ENCODE measurements at places on chromosomes 5 and 9.
A peak's percentile ranks its signal among the peaks of the same experiment; 100 is the strongest.

DNA sequence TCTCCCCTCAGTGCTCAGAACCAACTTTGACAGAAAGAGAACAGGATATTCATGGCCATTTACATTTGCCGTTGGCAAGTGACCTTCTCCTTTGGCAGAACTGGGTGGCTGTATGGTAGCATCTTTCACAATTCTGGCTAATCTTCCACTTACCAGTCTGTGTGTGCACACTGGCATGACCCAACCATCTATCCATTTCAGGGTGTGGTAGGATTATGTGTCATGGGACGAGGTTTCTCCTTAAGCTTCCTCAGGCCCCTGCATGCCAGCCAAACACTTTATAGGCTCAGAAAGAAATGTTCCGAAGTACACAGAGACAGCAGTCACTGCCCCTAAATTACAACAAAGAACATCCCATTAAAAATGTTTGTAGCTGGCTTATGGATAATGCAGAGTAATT lies 497.1 kb downstream of the NFIB start:
- no peak for DNase-seq

GRCh38 chr9:36091026-36091953 lies 45.2 kb upstream of the GLIPR2 start:
- no peak for DNase-seq

DNA sequence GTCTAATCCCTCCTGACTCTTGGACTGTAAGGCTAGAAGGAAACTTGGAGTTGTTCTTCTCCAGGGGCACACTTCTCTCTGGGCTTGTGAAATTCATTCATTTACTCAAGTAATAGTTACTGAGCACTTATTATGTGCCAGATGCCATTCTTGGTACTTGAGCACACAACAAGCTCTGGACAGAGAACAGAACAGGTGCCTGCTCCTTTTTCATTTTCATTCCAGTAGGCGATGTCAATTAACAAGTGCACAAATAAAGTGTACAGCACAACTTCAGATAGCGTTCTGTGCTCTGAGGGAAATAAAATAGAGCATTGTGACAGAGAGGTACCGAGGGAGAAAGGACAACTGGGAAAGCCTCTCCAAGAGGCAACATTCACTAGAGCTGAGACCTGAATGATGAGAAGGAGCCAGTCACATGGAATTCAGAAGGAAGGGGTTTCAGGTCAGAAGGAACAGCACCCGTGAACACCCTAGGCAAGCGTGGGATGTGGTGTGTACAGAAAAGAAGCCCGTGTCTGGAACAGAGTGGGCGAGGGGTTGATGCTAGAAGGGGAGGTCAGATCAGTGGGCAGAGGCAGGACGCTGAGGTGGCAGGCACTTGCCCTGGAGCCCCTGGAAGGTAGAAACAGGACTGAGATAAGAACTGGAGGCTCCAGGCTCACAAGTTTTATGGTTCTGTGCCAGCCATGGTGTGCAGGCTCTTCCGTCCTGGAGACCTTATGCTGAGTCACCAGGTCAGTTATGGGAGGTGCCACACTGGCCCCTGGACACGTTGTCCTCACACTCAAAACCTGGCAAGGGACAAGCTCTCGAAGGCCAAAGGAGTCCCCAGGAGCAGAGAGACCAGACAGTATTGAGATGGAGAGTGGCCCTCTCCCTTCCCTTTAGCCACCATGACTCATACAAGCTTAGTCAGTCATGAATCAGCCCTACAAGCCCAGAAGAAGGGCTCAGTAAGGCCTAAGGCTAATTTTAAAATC lies 7.2 kb upstream of the ABLIM3 start:
- no peak for DNase-seq

- DNase-seq = no peak
Observed at GRCh38 chr9:69757996-69758675, 1.7 kb downstream of the PTAR1 start.

DNA sequence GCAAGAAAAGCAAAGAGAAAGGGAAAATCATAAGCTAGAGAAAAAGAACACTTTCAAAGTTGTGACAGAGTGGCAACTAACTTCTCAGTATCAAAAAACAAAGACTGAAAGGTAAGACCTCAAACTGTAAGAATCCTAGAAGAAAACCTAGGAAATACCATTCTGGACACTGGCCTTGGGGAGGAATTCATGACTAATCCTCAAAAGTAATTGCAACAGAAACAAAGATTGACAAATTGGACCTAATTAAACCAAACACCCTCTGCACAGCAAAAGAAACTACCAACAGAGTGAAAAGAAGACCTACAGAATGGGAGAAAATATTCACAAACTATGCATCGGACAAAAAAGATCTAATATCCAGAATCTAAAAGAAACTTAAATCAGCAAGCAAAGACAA lies 79.1 kb downstream of the FEM1C start:
- no peak for DNase-seq

- DNase-seq = no peak
Observed at GRCh38 chr5:87141544-87141943, 126.1 kb upstream of the RASA1 start.

DNA sequence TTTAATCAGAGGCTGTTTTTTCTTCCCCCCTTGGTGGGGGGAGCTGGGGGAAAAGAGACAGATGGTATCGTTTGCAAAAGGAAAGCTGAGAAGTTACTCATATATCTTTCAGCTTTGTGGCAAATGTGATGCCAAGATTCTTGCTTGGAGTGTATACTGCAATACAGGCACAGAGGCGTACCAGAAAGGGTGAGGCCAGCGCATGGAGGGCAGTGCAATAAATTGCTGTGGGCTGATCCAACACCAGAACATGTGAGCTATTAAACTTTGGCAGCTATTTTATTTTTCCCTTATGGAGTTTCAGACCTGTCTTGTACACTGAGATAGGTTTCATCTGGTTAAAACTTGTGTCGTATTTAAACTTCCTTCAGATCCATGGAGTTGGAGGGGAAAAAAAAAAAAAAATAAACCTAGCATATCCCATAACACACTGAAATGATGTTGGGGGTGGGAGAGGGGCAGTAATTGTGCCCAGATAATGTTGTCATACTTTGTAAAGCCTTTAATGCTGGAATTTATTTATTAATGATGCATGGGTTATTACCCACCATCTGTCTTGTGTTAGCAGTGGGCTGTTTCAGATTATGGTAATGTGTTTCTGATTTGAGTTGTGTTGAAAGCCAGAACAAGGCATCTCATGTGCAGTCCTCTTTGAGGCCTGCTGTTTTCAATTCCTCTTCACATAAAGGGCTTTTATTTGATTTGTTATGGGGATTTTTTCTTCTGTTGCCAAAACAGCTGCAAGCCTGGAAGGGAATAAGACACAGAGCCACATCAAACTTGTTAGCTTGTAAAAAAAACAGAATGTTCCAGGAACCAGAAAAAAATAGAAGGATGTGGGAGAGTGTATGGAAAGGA lies 891.3 kb downstream of the TLE1 start:
- peak; percentile 93 for DNase-seq

DNA sequence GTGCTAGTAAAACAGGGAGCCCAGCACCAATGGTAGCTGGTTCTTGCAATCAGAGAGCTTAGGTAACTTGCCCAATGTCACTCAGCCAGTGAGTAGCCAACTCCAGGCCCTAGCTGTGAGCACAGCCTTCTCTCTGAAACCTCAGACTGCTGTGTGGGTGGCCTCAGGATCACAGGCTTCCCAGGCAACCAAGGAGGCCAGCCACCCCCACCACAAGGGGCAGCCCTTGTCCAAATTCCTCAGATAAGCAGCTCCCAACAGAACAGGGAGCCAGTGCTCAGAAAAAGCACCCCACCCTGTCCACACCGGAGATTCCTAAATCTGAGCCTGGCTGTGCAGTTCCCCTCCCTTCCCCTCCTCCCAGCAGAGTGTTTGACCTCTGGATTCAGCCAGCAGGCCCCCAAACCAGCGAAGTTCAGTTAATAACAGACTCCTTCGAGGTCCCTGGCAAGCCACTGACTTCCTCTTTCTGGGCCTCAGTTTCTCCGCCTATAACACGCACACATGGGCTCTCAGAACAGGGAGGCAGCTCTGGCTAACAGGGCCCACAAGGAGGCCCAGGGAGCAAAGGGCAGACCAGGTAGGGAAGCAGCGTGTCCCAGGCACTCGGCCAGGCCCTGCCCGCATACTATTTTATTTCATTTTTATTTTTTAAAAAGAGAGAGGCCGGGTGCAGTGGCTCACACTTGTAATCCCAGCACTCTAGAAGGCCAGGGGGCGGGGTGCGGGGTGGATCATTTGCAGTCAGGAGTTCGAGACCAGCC lies 2.7 kb downstream of the EEIG1 start:
- no peak for DNase-seq

DNA sequence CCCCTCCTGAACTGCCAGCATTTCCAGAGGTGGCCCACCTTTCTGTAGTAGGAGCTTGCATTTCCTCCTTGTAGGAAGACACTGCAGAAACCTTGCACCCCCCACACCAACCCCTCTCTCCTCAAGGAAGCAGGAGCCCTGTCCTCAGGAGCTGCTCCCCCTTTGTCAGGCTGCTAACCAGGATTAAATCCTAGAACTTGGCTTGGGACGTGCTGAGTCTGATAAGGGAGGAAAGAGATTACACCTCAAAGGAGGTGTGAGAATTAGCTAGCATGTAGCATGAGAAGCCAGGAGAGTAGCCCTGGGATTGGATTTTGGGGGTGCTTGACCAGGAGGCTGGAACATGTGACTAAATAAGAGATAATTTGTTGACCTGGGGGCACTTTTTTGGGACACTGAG lies 119.8 kb upstream of the ALDH1B1 start:
- no peak for DNase-seq

DNA sequence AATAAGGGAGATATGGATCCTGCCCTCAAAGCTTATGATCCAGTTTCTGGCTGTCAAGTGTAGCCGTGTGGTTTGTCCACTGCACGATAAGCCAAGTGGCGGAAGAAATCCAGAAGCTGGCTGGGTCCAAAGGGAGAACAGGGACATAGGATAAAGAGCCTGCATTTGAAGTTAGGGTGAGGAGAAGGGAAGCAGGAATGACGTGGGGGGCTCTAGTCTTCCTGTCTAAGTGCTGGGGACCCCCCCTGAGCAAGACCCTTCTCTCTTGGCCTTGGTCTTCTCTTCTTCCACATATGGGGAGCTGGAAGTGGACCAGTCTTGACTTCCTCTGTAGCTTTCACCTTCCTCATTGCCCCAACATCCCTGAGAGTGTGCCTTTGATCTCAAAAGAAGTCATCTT lies 186.6 kb downstream of the FSTL4 start:
- no peak for DNase-seq

DNA sequence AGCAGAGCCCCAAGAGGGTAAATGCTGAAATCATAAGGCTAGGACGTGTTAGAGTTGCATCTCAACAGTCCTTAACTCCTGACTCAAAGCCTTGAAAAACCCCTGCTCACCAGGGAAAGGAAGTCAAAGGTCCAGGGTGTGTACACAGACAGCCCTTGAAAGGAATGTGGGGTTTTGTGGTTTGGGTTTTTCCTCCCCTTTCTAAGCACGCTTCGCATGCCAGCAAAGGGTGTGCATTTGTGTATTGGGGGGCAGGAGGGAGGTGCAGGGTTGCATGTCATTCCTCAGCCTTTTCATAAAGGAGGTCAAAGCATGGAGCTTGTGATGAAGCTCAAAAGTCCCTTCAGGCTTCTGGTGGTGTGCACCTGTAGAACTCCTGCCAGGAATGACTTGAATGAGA lies 17.3 kb upstream of the XPA start:
- no peak for DNase-seq

GRCh38 chr9:14031810-14032209 lies 282.1 kb downstream of the NFIB start:
- DNase-seq = no peak

- DNase-seq = peak; percentile 1
Observed at GRCh38 chr5:42422656-42423280, 471 bp upstream of the GHR start.

GRCh38 chr5:1543398-1544293 lies 19.9 kb upstream of the LPCAT1 start:
- no peak for DNase-seq

DNA sequence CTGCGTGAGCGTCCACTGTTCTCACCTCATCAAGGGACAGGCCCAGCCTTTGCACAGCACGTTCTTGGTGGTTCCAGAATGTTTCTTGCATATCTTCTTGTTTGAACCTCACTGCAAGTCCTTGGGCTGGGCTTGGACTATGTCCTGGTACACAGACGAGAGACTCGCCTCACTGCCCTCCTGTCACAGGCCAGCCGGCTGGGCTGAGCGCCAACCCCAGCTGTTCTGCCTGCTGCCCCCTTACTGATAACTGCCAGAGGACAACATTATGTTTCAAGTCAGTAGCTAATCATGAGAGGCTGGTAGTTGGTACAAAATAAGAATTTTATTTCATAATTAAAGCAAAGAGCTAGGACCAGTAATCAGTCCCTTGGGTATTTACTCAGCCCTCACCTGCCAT lies 52.8 kb upstream of the LRRTM2 start:
- no peak for DNase-seq

DNA sequence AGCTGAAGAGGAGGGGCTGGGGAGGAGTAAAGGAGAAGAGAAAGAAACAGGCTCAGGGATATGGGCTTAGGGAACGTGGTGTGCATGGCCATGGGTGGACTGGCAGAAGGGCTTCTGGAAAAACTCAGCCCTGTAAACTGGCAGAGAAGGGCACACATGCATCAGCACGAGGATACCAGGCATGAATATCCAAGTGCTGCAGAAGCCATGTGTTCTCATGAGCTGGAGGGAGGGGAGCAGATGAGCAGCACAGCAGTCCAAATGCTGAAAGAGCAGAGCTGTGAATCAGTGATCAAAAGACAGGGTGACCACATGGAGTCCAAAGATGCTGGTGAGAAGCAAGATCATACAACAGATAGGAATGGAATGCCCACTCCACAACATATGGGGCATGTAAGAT lies 72.3 kb downstream of the SEMA5A start:
- DNase-seq = no peak

DNA sequence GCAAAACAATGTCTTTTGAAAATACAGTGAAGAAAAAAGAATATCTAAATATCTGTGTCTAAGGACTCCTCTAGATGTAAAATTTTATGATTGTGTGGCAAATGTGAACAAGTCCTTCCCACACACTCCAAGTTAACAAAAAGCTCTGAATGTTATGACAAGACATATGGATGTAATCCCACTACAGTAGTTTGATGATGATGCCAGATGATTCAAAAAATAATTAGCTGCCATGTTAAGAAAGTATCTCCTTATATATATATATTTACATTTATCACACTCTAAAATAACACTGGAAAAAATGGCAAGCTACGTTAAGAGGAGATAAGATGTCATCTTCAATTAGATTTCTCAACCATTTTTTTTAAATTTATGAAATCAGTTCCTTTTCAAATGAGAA lies 178.5 kb downstream of the NFIB start:
- no peak for DNase-seq

DNA sequence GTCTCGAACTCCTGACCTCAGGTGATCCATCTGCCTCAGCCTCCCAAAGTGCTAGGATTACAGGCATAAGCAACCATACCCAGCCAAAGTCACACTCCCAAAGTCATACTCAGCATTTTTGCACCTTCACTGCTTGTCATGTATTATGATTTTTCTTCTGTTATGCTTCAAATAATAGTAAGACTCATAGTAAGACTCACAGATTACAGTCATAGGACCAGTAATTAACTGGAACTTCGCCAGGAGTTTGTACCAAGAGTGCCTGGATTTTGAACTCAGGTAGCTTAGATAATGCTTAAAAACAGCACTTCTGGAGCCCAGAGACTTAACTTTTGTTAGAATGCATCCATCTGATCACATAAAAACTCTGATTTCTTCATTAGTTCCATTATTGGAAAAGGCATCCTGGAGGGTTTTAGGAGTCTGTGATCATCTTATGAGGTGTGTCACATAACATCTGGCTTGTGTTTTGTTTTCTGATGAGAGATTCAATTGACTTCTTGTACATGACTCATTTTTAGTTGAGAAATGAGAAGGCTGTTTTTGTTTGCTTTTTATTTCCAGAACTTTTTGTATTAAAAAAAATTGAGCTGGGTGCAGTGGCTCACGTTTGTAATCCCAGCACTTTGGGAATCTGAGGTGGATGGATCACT lies 131.5 kb downstream of the ADAMTS19 start:
- no peak for DNase-seq

Measured in A673 (cell line).